ENCODE measurements at places on chromosomes 12 and 14.

- no peak overlapping the region for H3K4me3 ChIP-seq
- no peaks in the 10 kb centered on the region for H3K27me3 ChIP-seq
- H3K27ac ChIP-seq: no peak overlapping the region
- H3K4me1 ChIP-seq: no peaks in the 10 kb centered on the region
- DNase-seq: no peak
Observed at GRCh38 chr12:40310211-40310610, 85.4 kb downstream of the LRRK2 start.

DNA sequence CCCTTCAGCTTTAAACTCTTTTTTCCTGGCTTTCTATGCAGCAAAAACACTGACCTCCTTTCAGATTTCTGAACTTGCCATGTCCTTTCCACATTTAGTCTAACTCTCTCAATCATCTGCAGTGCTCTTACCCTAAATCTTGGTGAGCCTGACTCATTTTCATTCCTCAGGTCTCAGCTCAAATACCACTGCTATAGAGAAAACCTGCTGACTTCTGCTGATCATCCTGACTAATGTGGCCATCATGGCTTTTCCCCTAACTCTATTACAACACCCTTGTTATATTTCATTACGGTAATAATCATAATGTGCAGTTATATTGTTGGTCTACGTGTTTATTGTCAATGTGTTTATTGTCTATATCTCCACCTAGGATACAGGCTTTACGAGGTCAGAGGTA lies 207.3 kb upstream of the OR4E1 start:
- no peak for DNase-seq
- no peaks in the 10 kb centered on the region for H3K36me3 ChIP-seq
- H3K4me3 ChIP-seq: no peak overlapping the region
- H3K4me1 ChIP-seq: no peaks in the 10 kb centered on the region
- H3K27me3 ChIP-seq: no peaks in the 10 kb centered on the region

DNA sequence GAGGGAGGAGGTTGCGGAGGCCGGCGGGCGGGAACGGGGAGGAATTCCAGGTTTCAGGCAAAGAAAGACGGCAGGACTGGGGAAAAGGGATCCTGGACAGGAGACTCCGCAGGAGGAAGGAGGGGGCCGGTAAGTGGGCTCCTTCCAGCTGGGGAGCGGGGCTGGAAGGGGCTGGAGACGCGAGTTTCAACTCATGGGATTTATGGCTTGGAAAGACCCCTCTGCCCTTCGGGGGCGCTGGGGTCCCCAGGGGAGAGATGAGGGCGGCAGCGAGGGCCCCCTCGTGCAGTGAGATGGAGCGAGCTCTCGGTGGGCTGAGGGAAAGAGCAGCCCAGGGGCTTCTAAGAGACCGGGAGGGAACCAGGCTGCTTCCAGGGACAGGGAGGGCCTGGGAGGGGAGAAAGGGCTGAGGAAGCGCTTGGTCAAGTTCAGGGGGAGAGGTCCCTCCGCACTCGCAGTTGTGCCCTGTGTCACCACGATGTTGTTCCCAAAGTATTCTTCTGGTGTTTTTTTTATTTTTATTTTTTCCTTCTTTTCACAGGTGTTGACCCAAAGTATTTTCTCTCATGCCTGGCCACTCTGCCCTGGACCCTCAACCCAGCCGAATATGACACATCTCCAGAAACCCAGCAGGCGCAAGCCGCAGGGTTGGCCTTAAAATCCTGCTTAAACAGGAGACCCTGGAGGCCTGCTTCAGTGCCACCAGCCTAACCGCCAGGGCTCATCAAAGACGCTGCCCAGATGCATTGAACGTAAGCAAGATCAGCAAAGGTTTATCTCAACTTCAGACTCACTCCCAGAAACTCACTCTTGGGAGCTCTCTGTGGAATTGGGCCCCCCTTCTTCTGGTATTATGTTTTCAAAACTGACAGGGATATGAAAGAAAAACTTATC lies 16.1 kb downstream of the TNFAIP2 start:
- H3K4me3 ChIP-seq: peak overlapping the region; percentile 26
- peak overlapping the region; percentile 84 for H3K27ac ChIP-seq
- H3K27me3 ChIP-seq: peaks cover 36% of the 10 kb centered on the region
- DNase-seq: no peak
- H3K4me1 ChIP-seq: peaks cover 65% of the 10 kb centered on the region

DNA sequence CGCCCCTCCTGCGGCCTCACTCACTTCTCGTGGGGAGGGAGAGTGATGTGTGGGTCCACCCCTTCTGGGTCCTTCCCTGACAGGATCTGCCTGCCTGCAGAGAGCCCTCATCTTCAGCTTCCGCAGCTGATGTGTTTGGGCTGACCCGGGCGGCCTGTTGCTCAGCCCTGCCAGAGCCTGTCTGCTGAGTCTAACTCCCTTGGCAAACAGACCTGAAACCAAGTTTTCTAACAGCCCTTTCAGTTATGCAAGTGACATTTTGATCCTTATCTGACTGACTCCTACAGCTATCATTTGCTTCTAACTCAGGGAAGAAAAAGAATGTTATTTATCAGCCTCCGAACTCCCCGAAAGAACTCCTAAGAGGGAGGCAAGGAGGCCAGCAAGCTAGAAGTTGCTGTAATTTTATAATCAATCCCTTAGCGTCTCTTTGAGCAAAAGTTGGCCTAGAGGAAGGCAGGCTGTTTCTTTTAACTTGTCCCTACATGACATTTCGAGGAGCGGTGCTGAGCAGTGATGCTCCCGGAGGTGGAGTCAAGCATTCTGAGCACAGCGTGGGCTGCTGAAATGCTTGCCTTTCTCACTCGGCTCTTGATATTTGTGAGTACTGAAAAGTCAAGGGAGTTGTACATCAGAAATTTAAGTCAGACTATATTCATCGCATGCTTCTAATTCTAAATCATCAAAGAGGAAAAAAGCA lies 31.5 kb upstream of the CACNA2D4 start:
- H3K36me3 ChIP-seq: peaks cover 4% of the 10 kb centered on the region
- H3K27me3 ChIP-seq: no peaks in the 10 kb centered on the region
- H3K4me3 ChIP-seq: no peak overlapping the region
- no peak for DNase-seq
- H3K4me1 ChIP-seq: peaks cover 9% of the 10 kb centered on the region

DNA sequence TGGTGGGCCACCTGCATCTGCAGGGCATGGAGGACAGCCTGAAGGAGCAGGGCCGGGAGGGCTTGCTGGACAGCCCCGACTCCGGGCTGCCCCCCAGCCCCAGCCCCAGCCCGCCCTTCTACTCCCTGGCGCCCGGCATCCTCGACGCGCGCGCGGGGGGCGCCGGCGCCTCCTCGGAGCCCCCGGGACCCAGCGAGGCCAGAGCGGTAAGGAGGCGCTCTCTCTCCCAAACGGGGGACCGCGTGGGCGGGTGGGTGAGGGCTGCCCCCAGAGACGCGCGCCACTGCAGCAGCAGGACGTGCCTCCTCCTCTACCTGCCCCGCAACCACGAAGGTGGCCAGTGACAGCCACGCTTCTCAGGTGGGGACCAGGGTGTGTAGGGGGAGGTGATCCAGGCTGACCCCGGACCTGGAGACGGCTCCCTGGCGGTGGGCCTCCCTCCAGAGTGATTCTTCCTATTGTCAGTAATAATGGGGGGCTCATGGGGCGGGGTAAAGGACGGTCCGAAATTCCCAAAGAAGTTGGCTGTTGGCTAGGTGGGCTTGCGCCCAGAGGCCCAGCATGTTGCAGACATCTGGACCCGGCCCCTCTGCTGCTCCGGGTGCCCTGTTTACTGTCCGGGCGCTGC lies 652 bp downstream of the RFLNA start:
- no peak overlapping the region for H3K27ac ChIP-seq
- no peak for DNase-seq
- H3K4me1 ChIP-seq: peaks cover 31% of the 10 kb centered on the region
- no peaks in the 10 kb centered on the region for H3K36me3 ChIP-seq
- H3K4me3 ChIP-seq: peak overlapping the region; percentile 42
- no peaks in the 10 kb centered on the region for H3K27me3 ChIP-seq

- H3K36me3 ChIP-seq: no peaks in the 10 kb centered on the region
- no peaks in the 10 kb centered on the region for H3K4me1 ChIP-seq
- H3K27ac ChIP-seq: no peak overlapping the region
Observed at GRCh38 chr12:25853316-25854095, 105.0 kb upstream of the RASSF8 start.

- H3K36me3 ChIP-seq: no peaks in the 10 kb centered on the region
- no peak overlapping the region for H3K27ac ChIP-seq
- no peaks in the 10 kb centered on the region for H3K27me3 ChIP-seq
- H3K4me3 ChIP-seq: no peak overlapping the region
Observed at GRCh38 chr14:61876362-61877034, 114.3 kb downstream of the SNAPC1 start.

- no peak for DNase-seq
- H3K27ac ChIP-seq: no peak overlapping the region
- peaks cover 85% of the 10 kb centered on the region for H3K27me3 ChIP-seq
- peak overlapping the region; percentile 16 for H3K4me3 ChIP-seq
- peaks cover 12% of the 10 kb centered on the region for H3K4me1 ChIP-seq
- no peaks in the 10 kb centered on the region for H3K36me3 ChIP-seq
Observed at GRCh38 chr12:132285991-132286681, 43.3 kb downstream of the GALNT9 start.

All from esophagus squamous epithelium (tissue), 5 donors.